ENCODE measurements at places on chromosomes 2 and 18. TPM values are rescaled to one million over a fixed set of nuclear protein-coding genes. Genes with fewer than 3 reads are reported as not detected.

DNA sequence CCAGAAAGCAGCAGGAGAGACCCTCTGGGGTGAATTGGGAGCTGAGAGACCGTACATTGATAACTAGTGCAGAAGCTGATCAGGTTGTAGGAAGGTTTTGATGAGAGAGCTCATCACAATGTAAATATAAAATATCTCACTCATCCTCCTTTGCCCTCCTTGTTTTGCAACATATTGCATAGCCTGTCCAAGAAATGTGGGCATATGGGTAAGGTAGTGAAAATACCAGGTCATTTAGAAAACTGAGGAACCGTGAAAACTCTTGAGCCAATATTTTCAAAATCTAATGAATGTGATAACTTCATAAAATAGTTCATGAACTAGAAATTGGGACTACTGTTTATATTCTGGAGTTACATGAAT is 31.4 kb downstream of the C18orf54 start:
- no peak for DNase-seq

DNA sequence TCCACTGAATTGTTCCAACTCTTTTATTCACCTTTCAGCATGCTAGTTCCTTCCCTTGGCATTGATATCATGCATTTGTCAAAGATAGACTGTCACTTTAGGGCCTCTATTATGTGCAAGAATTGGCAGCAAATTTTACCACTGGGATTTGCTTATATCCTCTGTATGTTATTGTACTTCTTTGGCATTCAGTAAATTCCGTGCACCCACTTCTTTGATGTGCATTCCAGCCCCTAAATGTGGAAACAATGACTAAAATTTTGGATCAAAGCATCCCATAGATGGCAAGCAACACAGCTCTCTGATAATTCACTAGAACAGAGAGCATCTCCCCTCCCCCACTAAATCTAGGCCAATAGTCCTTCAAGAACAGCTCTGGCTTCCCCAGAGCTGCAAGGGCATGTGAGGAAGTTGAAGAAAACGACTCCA is 399.0 kb upstream of the HNRNPA3 start:
- no peak for DNase-seq

DNA sequence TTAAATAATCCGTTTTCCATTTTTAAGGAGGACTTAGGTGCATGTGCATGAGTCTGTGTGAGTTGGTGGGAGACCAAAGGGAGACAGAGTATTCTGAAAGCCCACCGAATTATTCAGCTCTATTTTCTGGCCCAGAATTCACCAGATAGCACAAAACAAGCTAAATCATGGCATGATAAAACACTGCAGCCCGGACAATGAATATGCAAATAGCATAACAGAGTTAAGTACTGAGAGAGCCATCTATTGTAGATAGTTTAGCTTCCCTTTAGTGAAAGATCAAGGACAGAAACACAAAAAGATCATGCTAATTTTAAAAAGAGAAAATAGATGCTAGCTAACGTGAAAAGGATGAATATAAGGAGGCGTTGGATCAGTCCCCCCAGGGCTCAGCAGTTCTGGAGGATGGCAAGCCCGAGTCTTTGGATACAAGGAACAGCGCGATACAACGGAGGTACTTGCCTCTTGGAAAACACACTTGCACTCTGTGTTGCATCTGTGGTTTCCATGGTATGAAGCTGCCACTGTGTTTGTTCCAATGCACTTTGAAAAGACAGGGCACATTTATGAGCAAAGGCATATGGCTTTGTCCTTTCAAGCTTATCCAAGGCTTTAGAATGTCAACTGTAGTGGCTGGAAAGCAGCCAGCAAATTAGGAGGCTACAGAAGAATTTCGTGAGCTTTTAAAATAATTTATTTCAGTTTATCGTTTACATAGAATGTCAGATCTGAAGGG is 119.9 kb downstream of the LYPD1 start:
- DNase-seq: no peak

- DNase-seq: no peak
These were observed 86.9 kb upstream of the COPS8 start for GRCh38 chr2:236998758-236999157.

GRCh38 chr2:62143696-62144095 is 52.2 kb upstream of the B3GNT2 start:
- no peak for DNase-seq

DNA sequence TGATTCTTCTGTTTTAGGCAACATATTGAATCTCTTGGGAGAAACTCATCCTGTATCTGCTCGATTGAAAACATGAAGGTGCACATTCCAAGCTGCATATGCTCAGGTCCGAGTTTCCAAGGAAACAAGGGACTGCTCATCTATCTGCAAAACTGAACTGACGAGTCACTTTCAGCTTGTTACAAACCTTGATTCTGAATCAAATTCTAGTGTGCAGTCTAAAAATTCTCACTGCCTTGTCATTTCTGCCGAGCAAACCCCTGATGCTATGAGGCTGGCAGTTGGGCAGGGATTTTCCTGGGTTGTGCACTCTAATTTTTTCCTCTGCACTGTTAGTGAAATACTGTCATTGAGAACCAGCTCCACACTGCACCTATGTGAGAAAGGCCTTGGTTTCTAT is 101.3 kb upstream of the ETAA1 start:
- DNase-seq: no peak

GRCh38 chr2:232959139-232959538 is 53.9 kb downstream of the NGEF start:
- no peak for DNase-seq

- no peak for DNase-seq
These were observed 70.6 kb downstream of the RPE start for GRCh38 chr2:210072922-210073509.

GRCh38 chr18:79763407-79763806 is 34.3 kb upstream of the KCNG2 start:
- DNase-seq: no peak

- no peak for DNase-seq
These were observed 87.3 kb upstream of the HDAC4 start for GRCh38 chr2:239488125-239488524.

DNA sequence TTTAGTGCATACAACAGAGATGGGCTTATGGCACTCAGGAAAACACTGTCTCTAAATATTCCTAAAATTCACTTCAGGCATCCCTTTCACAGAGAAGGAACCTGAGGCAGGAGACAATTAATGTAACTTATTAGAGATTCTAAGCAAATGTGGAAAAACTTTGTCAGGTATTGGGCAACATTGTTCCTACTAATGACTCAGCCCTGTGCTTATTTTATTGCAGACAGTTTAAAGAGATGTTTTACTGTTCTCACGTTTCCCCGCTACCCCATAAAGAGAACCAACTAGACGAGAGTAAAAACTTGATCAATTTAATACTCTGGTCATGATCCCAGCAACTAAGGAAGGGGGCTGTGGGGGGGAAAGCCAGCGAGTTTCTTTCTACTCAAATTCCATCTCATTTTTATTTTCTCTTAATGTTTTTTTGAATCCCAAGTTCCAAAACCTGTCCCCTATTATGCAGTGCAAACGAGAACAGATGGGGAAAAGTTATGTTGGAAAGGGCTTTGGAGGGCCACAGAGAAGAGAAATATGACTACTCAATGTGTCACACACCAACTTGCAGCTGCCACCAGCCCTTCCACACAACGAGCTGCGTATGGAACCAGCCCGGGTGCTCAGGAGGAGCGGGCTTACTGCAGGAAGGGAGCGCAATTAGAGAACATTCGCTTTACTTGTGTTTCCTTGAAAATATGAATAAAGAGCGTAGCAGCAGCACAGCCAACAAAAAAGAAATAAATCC is 18.7 kb upstream of the ACVR1 start:
- DNase-seq: no peak

DNA sequence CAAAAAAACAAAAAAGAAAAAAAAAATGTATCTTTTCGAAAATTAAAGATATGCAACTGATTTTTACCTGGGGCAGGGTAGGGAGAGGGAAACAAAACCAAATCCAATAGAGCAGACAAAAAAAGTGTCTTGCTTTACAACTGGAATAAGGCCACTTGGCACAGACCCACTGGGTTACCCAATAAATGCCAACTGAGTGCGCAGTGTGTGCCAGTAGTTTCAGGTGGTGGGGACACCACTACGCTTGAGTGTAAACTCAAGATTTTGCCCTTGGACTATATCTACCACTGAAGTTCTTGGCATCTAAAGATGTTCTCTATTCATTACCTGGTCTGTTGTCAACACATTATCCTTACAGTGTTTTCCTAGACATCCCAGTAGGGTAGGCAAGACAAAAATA is 16.3 kb downstream of the VPS4B start:
- no peak for DNase-seq

- DNase-seq: no peak
These were observed 16.2 kb upstream of the CLASP1 start for GRCh38 chr2:121665504-121665903.

CCDC85A gene
- 0.27 TPM for total RNA-seq

TNFRSF11A gene
- 2.2 TPM for total RNA-seq

EEF1B2 gene
- total RNA-seq: 1,435 TPM

ABCG8 gene
- total RNA-seq: under 0.01 TPM

PIAS2 gene
- total RNA-seq: 15.9 TPM

SRD5A2 gene
- total RNA-seq: not detected

ACVR1C gene
- total RNA-seq: 0.27 TPM

SULT1C4 gene
- 9.4 TPM for total RNA-seq

EDAR gene
- under 0.01 TPM for total RNA-seq

Measured in hematopoietic multipotent progenitor cell (in vitro differentiated cells).